NCI-H524 treated with DMSO at 0.1 percent for 48 hours (cell line): ENCODE measurements at places on chromosomes 4 and X.

DNA sequence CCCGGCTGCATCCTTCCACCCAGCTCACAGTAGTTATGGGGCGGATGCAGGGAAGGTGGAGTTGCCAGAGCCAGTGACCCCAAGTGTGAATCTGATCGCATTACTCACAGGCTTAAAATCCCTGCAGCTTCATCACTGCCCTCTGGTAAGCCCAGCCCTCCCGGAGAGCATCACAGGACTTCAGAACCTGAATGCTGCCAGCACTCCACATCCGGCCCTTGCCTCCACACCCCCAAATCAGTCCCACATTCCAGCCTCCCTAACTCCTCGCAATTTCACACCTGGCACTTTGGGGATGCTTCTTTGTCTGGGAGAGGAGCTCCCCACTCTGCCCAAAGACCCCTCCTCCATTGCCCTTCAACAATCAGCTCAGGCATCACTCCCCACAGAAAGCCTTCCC, 15.6 kb downstream of the RASL11B start:
- DNase-seq, result no peak

GRCh38 chrX:39063037-39063436, 261.8 kb downstream of the MID1IP1 start:
- DNase-seq, result no peak

DNA sequence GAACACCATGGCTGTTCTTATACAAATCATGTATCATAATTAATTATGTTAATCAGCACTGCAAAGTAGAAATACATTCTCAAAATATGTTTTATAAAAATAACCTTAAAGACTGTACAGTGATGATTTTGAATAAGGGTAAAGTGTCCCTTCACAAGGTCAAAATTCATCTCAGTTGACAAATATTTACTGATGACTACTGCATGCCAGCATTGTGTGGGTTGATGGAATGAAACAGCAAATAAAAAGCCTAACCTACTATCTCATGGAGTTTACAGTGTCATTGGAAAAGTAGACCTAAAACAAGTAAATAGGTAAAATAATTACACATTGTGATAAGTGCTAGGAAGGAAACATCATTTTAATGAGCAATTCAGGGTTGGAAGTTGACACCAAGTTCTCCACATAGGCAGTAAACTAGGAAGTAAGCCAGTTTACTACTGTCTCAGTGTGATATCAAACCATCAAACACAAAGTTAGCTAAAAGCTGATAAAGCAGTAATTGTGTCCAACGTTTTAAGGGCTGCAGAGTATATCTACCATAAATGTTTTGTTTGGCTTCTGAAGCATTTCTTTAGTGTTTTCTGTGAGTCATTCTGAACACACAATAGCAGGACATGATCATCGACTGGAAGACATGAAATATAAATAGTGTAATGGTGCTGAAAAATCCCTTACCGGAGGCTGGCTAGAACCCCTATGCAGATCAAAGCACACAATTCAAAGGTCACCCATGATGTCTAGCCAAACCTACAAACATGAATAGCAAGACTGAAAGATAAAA, 221.8 kb downstream of the DACH2 start:
- no peak for DNase-seq

DNA sequence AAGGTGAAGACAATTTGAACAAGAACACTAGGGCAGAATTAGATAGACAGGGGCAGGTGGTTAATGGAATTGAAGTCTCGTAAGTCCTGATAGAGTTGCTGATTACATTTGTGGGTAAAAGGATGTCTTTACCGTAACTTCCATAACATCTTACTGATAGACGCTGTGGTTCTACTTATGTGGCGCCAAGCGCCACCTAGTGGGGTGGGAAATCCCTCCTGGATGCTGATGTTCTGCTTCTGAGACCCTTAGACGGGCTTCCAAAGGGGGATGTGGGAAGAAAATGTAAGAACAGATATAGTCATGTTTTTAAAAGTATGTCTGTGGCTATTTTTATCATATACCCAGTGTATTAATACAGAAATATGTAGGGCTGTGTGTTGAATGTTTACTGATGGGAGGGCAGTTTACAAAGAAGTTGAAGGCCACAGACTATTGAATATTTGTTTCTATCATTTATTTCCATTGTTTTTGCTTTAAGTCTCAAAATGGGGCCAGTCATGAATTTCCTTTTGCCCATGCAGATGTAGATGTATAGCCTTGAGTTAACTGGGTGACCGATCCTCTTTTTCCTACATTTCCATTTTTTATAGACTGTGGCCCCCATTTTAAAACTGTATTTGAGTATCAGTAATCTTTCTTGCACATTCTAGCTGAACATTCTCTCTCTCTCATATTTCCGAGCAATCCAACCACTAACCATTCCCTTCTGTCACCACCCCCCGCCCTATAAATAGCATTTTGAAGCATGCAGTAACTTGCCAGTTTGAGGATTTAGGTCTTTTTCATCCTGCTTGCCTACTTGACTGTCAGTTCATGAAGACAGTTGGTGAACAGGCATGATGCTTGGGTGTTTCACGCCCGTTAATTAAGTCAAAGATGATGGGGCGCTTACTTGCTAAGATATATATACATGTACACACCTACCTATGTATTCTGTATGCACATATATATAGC, 12.1 kb upstream of the TLR8 start:
- DNase-seq, result no peak

DNA sequence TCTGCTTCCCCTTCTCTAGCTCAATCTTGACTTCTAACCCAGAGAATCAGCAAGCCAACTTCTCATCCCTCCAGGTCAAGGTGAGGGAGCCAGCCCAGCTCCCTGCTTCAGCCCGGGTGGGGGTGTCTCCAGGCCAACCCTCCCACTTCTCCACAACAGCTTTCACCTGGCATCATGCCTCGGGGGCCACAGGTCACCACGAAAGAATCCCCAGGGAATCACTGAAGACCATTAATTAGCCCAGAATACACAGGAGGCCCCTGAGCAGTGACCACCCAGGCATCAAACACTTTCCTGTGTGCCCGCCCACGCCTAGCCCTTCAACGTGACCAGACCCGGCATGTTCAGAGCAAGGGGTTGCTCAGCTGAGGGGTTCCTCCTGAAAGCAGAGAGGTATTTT, 646.7 kb downstream of the BCOR start:
- no peak for DNase-seq

DNA sequence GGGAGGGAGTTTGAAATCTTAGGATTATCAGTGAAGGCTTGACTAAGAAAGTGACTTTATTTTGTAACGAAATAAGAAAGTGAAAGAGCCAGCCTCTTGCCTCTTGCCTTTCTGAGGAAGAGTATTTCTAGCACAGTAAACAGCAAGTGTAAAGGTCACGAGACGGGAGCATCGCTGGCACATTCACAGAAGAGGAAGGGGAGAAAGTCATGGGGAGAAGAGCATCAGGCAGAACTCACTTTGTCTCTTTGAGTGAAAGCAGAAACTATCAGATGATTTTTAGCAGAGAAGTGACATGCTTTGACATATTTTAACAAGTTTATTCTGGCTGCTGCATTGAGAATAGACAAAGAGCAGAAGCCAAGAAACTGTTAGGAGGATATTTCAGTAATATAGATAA, 313.8 kb downstream of the CAMK2D start:
- DNase-seq, result no peak

- DNase-seq, result no peak
These were observed 27.6 kb downstream of the INPP4B start for GRCh38 chr4:142818476-142818875.

DNA sequence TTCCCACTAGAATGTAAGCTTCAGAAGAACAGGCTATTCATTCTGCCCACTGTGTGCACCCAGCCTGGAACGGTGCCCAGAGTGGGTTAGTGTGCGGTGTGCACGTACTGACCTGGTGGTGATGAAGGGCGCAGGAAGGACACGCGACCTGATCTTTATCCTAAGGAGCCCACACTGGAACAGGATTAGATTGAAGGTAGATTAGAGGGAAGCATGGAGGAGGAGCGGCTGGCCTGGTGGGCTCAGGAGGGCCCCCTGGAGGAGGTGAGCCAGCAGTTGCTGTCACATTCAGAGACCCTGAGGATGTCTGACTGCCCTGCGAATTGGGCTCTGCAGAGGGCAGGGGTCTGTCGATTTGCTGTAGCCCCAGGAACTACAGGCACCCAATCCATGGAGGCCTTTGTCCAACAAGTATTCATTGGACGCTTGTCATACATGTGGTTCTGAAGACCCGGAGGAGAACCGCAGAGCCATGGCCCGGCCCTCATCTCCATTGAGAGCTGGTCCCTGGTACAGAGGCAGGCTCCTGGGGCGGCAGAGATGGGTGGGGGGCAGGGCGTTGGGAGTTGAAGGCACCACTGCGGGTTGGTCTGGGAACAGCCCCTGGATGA, 73.2 kb downstream of the HTRA3 start:
- no peak for DNase-seq

- no peak for DNase-seq
These were observed 7.6 kb downstream of the NEUROG2 start for GRCh38 chr4:112508356-112508755.
